ENCODE measurements at places on chromosomes 5 and 9.

DNA sequence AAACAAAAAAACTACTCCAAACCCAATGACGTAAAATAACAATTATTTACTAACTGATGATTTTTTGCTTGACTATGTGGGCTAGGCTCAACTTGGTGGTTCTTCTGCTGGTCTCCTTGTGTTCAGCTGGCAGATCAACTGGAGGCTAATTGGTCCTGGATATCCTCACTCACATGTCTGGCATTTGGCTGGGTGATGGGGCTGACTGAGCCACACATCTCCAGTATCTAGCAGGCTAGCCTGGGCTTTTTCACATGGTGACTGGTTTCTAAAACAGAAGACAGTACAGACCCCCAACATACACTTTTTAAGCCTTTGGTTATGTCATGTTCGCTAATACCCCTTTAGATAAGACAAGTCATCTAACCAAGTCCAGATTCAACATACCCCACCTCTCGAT lies 104.7 kb upstream of the PRRC1 start:
- no peak for DNase-seq

GRCh38 chr5:126503602-126504104 lies 80.4 kb downstream of the GRAMD2B start:
- DNase-seq: no peak

- no peak for DNase-seq
These were observed 11.7 kb upstream of the CARNMT1 start for GRCh38 chr9:75039801-75040200.

- DNase-seq: no peak
These were observed 186.8 kb downstream of the PALM2AKAP2 start for GRCh38 chr9:109966643-109967368.

DNA sequence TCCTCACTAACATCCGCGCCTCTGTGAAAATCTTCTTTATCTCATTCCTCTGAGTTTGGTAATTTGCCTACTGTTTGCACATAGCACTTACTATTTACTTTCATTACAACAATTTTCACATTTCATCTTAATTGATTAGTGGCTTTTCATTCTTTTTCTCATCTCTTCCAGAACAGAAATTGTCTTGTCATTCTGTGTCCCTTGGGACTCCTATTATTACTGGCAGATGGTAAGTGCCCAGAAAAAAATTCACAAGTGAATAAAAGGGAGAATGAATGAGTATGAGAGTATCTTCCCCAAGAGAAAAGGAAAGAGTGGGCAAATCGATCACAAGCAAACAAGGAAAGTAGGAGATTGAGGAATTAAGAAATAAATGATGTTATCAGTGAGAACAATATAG lies 876.1 kb downstream of the TLE4 start:
- DNase-seq: no peak

Data from activated CD8-positive, alpha-beta T cell treated with anti-CD3 and anti-CD28 coated beads, Interleukin-2, amount 10 ng/mL, durations not matched to agents 7 days and 5 days (primary cell).